ENCODE measurements at places on chromosomes 11 and 22.

- DNase-seq, result no peak
Measured at GRCh38 chr11:121318848-121319834, 26.6 kb downstream of the SC5D start.

- no peak for DNase-seq
Measured at GRCh38 chr22:24104307-24105012, 76.8 kb upstream of the SUSD2 start.

DNA sequence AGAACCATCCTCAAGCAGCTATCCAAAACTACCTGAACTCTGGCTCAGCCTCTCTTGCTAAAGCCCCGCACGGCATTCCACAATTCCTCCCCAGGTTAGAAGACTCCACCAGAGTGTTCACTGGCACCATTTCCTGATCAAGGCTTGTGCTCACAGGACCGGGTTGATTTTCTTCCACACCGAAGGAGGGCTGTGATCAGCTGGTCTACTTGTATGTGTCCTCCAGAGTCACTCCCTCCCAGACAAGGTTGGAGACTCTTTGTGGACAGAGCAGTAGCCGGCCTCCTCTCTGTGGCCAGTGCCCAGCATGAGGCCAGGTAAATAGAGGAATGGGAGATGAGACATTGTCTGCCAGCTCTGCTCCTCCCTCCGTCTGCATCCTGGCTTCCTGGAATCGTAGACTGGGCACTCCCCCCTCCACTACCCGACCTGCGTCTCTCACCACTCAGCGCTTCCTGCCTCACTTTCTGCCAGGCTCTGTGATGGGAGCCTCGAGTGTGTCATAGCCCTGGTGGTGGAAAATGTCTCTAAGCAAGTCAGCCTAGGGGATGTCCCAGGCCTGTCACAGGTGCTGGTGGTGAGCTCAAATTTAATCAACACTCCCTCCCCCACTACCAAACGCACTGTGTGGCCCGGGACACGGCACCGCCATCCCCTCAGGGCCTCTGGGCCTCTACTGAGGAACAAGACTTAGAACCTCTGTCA, 12.5 kb upstream of the TMPRSS6 start:
- no peak for DNase-seq

- no peak for DNase-seq
Measured at GRCh38 chr11:132028380-132029240, 658.2 kb downstream of the NTM start.

- no peak for DNase-seq
Measured at GRCh38 chr11:5689551-5689983, at the start of gene TRIM22. Gene TRIM22, plus strand, starts transcription at chr11:5689790. Its CDS starts 6,443 bp downstream, at chr11:5696233.

- DNase-seq, result no peak
Measured at GRCh38 chr11:11584530-11584810, 37.3 kb downstream of the GALNT18 start.

- no peak for DNase-seq
Measured at GRCh38 chr11:64631675-64632074, 40.7 kb downstream of the SLC22A12 start.

DNA sequence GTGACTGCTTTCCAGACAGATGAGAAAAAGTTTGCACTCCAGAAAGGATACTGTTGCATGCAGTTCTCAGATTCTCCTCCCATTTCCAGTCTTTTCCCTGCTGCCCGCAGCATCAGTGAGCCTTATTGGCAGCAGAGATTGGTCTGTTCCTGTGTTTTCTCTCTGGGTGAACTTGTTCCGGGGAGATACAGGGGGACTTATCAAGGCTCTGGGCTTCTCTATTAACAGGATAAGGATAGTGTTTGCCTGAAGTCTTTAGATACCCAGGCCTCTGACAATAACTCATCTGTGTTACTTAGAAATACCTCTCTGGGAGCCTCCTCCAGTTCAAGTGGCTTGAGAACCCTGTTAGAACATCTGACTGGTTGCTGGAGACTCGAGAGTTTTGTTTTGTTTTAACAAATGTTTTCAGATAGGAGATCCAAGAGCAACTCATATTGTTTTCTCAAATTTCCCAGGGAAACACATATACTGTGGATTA, 154.7 kb downstream of the BLID start:
- DNase-seq, result no peak

DNA sequence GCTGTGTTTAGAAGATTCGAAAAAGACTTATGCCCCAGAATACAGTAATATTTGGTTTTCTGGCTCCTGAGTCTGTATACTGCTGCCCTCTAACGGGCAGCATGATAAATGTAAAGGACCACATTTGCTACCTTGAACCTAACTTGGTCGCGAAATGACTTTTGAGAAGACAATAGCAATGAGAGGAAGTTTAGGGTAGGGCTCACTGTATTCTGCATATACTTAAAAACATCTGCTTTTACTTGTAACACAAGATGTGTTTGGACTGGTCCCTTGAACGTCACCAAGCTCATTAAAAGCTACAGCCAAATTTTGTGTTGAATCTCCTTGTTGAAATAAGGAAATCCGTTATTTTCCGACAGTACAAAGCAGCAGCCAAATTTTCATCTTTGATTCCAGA, 309.1 kb downstream of the SWAP70 start:
- DNase-seq, result no peak

- DNase-seq, result no peak
Measured at GRCh38 chr11:61779666-61780525, 12.5 kb downstream of the TMEM258 start.

DNA sequence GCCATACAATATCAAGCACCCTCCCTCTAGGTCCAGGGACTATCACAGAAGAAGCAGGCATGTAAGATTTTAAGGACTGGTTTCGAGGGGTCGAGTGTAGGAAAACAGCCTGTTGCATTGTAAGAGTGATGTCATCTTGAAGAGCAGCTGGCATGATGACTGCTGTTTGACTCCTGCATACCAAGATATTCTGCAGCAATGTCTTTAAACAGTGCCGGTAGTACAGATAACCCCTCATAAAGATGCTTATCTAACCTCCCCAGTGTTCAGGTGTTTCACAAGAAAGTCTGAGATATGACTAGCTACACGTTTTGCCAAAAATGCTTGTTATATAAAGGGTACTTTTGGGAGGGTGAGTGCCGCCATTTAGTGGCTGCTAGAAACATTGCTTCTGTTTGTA, 12.0 kb downstream of the FAM111A start:
- no peak for DNase-seq

- peak; percentile 77 for DNase-seq
Measured at GRCh38 chr11:130434521-130435223, 6.3 kb upstream of the ADAMTS8 start.

GRCh38 chr11:22734628-22735345, 68.4 kb downstream of the GAS2 start:
- DNase-seq, result no peak

GRCh38 chr11:35800970-35801953, 138.7 kb downstream of the TRIM44 start:
- DNase-seq, result no peak

DNA sequence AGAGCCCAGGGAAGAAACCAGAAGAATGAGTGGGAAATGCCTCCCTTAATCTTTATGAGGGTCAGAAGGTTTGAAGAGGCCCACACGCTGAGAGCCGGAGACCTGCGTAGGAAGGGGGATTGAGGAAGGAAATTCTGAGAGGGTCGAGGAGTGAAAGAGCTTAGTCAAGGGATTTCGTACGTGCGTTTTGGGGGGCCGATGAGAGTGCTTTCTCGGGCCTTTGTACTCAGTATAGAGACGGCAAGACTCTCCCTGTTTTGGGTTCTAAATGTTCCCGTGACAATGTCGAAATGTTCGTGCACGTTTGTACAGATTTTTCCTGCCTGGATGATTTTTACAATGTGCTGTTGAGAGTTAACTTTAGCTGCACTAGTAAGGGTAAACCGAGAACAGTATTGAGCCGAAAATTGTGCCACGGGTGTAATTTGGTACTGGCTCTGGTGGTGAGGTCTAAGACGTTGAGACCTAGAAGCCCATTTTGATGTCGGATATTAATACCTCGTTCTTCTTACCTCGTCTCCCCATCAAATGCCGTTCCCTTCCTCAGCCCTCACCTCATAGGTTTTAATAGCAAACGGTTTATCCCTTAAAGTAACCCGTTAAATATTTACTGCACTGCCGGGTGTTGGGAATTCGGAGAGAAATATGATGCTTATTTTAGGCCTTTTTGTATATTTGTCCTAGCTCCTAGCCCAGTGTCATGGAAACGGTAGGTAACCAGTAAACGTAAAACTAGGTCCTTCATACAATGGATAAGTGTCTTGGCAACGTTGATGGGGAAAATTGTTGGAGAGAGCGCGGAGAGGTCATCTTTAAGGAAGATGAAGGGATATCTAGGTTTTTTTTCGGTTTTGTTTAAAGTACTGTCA, 734 bp downstream of the C11orf58 start:
- DNase-seq, result no peak

DNA sequence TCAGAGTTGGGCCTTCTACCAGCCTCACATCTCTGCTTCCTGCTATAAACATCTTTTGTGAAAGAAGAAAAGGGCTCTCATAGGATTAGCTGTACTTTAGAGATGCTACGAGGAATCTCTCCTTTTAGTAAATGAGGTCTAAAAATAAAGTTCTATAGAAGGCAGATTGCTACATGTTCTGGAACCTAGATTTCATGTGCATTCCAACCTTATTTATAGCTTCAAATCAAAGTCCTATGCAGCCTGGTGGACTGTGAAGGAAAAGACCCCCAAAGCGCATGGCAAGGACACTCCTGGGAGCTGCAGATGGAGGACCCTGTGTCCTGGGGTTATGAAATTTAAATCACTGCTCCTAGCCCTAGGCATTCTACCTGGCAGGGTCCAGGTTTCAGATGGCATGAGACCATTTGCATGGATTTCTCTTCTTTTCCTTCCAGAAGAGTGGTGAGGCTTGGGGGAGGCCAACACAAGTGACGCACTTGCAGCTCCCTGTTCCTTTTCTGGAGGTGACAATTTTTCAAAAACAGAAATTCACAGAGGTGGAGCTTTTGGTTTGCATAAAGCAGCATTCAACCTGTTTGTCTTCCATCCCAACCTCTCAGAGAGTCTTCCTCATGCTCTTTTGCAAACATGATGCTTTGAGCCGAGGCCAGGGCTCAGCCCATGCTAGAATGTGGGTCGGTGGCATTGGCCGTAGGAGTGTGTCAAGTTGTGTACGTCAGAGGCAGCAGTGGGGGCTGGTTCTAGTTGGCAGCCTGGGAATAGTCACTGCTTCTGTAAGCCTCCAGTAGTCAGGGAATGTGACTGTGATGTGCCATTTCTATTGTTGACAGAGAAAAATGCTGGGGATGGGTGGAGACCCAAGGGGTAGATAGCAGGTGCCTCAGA, 6.3 kb downstream of the CRY2 start:
- peak; percentile 82 for DNase-seq

- DNase-seq, result no peak
Measured at GRCh38 chr11:58192229-58192628, 3.4 kb downstream of the OR9Q2 start.

DNA sequence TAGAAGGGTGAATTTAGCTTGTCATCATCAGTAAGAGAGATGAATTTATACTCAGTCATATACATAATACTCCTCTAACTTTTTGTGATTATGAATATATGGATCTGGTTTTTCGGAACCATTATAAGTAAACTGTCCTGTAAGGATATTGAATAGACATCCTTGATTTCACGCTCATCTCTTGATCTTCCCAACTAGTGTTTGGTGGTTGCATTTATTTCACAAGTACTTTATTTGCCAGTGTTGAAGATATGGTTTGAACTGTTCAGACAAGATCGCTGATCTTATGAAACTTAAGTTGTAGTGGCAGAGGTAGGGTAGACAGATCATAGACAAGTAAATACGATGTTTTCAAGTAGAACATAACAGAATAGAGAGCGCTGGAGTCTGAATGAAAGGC, 3.0 kb downstream of the FBXO7 start:
- DNase-seq, result no peak

- no peak for DNase-seq
Measured at GRCh38 chr22:22761606-22761962, 117.2 kb downstream of the GGTLC2 start.

GRCh38 chr11:70948855-70949531, 303.4 kb downstream of the SHANK2 start:
- DNase-seq, result peak; percentile 86

DNA sequence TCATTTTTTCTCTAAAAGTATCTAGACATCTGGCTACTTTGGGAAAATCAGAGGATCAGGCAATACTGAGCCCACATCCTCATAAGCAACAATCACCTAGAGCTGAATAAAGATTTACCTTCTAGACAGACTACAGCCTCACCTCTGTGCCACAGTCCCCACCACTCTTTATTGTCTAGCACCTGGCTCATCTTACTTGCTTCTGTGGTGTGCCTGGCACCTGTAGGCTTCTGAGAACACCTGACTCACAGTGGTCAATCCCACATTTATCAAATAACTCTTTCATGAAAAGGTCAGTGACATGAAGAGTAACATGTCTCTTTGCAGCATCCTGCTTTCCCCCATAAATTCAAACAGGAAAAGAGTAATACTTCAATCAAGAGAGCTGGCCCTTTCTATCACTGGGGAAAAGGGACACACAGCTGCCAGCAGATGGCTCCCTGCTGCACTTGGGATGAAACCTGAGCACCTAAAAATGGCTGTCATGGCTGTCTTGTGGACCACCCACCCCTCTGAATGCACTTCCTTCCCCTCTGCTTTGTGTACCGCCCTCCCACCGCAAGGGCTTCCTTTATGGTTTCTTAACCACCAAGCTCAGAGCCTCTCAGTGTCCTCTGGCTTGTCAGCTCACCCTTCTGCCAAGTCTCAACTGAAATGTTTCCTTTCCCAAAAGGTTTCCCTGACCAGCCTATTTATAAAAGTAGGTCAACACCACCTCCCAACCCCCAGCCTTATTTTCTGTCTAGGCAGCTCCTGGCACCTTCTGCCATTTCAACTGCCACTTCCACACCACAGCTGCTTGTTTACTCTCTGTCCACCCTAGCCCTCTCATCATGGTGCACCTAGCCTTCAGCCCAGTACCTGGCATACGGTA, 9.3 kb downstream of the TFIP11 start:
- peak; percentile 59 for DNase-seq

DNA sequence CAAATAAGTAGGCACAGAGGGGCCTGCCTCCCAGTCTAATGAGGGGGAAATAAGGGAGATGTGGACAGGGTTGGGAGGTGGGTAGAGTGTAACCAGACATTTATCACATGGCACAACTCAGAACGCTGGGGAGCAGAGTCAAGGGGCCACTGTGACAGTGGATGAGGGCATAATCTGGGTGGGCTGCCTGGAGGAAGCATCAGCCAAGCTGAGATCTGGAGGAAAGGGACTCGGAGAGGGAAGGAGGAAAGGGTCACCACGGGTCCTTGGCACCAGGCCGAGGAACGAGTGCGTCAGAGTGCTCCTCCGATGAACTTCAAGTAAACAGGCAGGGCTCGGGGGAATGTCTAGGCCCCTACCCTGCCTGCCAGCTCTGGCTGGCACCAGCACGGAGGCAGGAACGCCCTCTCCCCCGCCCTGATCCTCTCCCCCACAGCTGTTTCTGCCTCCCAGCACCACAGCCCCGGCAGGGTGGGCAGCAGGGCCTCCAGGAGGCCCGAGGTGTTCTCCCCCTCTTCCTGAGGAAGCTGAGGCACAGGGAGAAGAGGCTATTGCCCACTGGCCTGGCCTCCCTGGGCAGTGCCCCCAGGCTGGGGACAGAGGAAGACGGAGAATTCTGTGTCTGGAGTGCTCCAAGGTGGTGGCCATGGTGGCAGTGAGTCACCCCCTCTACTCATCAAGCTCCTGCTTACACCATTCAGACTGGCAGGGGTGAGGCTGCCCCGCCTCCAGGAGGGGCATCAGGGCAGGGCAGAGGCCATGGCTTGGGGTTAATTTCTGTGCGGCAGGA, 4.2 kb downstream of the ALDH3B1 start:
- no peak for DNase-seq

GRCh38 chr11:122102426-122102825, 13.6 kb downstream of the BLID start:
- no peak for DNase-seq
